ENCODE measurements at places on chromosomes 16 and 17.

DNA sequence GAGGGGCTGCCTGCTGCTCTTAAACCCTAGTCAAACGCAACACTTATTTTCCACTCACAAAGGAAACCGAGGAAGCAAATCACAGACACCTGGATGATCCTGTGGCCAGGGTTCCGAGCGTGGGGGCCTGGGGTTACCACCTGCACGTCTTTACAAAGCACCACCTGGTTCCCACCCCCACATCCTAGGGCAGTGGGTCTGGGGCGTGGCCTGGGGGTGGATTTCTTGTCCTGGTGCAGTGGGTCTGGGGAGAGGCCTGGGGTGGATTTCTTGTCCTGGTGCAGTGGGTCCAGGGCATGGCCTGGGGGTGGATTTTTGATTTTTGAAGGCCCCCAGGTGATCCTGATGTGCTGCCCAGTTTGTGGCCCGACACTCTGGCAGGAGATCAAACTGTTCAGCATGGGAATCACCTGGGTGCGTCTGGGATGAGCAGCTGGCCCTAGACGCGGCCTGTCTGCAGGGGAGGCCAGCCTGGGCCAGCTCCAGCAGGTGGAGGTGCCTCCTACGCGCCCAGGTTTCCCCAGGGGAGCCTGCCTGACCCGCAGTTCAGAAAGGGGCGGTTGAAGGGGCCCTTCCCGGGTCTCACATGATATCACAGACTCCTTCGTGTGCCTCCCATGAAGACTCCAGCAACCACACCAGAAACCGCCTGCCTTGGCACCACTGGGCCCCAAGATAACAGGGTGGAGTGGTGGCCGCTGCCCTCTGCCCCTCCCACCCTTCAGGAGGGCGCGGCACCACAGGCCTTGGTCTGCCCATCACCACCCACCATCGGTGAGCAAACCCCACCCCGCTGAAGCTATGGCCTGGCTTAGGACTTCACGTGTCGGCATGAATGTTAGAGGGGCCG lies 6.3 kb downstream of the HAGH start:
- DNase-seq, result no peak

- DNase-seq, result no peak
These were observed 756 bp upstream of the MVP start for GRCh38 chr16:29819506-29819905.

DNA sequence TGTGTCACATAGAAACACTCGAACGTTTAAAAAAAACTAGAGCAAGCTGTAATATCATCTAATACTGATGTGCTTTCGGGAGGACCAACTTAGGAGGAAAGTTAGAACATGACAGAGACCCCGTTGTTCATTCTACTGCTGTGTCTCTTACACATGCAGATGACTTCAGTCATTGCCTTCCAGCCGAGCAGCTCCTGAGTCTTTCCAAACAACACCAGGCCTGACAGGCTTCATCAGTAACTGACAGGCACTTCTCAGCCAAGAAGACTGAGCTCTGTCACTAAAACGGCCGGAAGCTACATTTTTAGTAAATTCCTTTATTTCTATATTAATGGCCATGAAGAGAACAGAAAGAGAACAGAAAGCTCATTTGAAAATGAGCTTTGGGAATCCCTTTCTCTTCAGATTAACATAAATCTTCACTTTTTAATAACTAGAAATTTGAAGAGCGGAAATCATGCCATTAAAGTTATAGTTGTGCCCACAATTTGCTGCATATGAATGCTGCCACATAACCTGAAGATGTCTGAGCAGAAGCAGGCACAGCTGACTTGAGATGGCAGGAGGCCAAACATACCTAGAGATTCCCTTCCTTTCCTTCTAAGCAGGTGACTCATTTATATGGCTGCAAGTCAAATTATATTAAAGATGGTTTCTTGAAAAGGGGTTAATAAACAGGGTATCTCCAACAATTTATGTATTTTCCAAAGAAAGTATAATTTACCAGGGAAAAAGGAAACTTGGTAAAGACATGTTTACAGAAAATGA lies 148.9 kb downstream of the ITFG1 start:
- no peak for DNase-seq

DNA sequence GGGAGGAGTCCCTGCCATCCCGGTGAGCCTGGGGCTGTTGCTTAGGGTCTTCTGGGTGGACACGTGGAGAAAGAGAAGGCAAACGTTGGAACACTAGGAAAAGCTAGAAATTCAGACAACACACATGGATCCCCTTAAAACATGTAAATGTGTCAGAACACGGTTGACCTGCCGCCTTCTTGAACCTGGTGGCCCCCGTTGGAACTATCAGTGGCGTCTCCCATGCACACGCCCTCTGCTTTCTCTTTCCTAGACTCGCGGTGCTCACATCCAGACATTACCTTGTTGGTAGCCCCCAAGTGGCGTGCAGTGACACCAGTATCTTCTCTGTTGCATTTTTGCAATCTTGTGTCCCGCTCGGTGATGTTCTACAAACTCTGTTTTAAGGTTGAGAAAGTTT lies 18.6 kb downstream of the CIBAR2 start:
- no peak for DNase-seq

DNA sequence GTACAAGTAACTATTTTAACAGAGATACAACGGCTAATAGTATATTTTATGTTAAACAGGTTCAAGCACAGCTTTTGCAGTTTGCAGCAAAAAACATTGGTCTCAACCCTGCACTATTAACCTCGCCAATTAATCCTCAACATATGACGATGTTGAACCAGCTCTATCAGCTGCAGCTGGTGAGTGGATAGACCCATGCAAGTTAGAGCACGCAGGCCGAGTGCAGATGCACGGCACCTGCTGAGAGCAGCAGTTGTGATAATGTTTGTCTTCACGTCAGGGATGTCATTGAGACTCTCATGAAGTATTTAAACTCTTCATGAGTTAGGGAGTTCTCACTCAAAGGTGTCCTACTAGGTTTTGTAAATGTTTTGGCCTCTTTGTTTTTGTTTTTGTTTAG lies 45.6 kb downstream of the TMC6 start:
- peak; percentile 59 for DNase-seq
